ENCODE measurements at places on chromosomes 6 and 20.

GRCh38 chr6:1321738-1322137, 9.8 kb downstream of the FOXQ1 start:
- DNase-seq: no peak

DNA sequence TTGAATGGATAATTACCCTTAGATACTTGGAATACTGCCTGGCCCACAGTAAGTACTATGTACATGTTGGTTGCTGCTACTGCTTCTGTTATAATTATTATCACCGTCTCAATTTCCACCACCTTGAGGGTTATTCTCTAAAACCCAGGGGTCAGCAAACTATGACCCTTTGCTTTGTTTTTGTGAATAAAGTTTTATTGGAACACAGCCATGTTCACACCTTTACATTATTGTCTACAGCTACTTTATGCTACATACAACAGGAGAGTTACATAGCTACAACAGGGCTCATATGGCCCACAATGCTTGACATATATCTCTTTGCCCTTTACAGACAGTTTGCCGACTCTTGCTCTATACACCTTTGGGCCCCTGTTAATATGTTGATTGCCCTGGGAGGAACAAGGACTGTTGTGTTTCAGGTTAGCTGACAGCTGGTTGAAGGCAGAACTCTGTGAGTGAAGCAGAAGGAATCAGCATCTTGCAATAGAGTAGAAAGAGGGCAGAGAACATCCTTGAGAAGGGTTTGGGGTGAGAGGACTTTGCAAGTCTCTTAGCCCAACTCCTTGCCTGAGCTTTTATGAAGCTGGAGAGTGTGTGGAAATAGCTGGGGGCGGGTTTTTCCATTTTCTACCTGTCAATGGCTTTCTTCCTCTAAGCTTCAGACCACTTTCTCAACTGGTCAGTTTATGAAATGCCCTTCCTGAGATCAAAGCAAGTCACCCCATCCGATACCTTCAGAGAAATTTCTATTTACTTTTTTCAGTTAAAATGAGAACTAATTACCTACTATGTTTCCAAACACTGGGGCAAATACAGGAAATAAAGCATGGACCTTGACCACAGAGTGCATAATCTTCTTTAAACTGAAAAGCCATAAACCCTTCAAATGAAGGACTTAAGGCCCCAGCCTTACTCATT, 3.5 kb upstream of the MEP1A start:
- no peak for DNase-seq

DNA sequence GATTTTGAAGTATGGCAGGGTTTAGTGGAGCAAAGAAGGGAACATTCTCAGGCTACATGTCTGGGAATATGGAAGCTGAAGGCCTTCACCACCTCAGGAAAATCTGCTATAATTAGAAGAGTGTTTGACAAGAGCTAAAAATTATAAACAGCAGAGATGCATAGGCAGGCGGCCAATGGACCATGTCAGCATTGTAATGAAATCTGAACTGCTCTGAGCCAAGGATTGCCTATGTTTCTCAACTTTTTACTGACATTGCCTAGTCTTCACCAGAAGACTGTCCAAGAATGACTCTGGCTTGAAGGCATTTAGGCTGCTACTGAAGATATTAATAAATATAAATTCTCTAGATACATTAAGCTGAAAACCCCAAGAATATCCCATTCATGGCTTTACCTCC, 84.1 kb downstream of the C6orf52 start:
- DNase-seq: no peak

- no peak for DNase-seq
Measured at GRCh38 chr6:34055223-34055933, 90.5 kb downstream of the GRM4 start.

- DNase-seq: no peak
Measured at GRCh38 chr20:17612287-17612991, 42.6 kb downstream of the DSTN start.

GRCh38 chr6:98116455-98116854, 717.9 kb upstream of the POU3F2 start:
- no peak for DNase-seq

GRCh38 chr20:2778602-2779321, 21.7 kb downstream of the CPXM1 start:
- DNase-seq: no peak

DNA sequence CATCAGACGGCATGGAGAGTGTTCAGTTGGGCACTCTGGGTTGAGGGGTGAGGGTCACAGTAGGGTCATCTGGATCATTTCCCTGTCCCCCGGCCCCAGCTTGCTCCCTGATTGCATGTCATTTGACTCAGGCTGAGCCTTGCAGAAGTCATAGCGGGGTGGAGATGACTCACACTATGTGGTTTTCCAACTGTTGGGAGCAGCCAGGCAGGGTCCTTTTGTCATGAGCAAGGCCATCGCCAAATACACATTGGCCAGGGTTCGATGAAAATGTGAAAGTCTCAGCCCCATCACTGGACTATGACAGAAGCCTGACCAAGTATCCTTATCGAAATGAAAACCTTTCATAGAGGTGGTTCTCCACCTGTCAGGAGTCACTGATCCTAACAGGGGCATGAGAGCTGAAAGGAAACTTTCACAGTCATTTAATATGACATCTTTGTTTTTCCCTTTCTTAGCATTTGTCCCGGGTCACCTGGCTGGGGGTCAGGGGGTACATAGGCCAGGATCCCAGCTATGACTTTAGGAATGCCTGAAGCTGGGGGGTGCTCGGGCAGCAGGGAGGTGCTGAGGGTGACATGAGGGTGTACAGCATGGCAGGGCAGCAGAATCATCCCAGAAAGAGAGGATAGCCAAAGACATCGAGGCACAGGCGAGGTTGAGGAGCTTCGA, 70.2 kb upstream of the CD93 start:
- no peak for DNase-seq

- no peak for DNase-seq
Measured at GRCh38 chr6:79385893-79386292, 151.3 kb downstream of the LCA5 start.

DNA sequence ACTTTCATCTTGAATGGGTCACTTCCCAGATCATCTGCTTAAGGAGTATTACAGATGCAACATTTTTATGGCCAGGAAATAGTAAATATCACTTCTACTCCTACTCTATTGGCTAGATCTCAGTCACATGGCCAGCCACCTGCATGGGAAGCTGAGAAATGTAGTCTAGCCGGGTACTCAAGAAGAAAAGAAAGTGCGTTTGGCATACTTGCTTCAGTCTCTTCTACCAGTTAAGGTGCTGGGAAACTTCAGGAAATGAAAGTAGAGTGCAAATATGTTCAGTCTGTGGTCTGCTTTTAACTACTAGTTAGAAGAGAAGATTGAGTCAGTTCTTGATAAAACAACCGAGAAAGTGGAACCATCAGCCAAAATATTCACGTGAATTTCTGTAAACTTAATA, 129.2 kb downstream of the PDSS2 start:
- no peak for DNase-seq

DNA sequence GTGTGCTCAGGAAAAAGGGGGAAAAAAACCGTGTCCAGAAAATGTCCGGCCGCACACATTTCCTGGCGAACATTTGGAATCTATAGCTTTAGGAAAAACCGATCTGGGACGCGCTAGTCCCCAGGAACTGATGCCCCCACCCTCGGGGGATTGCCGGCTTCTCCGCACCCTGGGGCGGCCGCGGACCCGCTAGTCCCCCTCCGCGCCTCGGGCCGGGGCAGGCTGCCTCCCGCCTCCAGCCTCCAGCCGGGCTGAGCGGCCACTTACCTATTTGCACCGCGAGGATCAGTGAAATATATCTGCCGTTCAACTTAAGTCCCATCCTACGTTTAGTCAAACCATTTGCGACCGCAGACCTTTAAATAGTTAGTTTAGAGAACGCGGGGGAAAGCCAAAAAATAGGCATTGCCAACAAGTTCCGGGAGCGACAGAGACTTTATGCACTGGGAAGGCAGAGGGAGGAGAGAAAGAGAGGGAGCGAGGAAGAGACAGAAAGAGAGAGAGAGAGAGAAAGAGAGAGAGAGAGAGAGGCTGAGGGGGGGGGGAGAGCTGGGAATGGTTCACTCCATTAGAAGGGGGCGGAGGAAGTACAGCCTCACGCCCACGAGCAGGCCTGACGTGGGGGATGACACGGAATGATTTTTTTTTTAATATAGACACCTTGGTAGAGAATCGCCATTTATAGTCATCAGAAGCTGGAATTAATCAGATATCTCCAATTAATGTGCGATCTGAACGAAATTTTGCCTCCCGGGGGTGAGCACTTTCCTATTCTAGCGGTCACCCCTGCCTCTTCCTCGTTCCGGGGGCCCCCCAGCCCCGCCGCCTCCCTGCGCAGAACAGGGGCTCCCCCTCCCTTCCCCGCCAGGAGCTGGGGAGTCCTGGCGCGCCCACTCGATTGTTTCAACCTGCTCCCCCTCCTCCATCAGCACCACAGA, at the start of gene NRN1:
NRN1 (minus strand) TSS at position 498 of the 938 bp plus-strand sequence; CDS start at position 322, 176 bp downstream.
- DNase-seq: no peak

DNA sequence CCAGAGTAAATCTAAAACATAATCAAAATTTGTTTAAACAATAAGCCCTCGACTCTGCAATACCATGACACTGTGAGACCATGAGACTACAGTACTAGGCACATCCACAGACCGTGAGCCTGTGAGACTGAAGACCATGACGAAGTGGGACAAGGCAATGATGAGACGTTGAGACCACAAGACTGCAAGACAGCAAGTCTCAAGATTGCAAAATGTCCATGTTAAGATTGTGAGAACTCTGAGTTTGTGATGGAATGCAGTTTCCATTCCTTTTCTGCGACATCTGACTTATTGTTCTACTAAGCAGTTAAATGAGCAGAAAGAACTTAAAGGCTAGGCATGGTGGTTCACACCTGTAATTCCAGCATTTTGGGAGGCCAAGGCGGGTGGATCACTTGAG, 102.1 kb upstream of the PHACTR1 start:
- DNase-seq: no peak

GRCh38 chr6:79671600-79672266, 40.6 kb downstream of the SH3BGRL2 start:
- no peak for DNase-seq
